ENCODE measurements at places on chromosomes 2 and 18.

DNA sequence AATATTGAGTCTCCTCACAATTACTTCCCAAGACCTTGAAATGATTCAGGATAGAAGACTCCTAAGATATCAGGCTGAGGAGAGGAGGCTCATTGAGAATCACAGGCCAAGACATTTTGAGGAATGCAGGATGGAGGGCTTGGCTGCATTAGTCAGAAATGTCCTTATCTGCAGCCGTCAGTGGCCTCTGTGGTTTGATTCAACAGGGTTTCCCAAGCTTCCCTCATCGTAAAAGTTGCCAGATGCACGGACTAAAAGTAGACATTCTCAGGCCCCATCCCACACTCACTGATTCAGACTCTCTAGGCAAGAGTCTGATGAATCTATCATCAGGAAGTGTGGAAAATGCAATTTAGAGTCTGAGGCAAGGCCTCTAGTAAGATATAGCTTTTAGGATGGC, 34.0 kb upstream of the TMEM178A start:
- DNase-seq: peak; percentile 100

DNA sequence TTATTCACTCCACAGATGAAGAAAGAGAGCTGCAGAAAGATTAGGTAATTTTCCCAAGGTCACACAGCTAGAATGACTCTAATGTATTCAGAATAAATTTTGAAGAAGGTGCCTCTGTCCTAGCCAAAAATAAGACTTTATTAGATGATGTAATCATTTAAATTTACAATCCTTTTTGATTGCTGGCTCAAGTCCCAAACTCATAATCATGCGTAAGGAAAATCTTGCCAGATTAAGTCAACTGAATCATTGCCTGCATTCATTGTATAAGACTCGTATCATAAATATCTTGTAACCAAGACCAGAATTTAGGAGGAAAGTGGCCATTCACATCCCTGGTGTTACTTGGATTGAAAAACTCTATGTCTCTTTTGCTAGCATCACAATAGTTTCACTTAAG, 53.1 kb upstream of the STK39 start:
- no peak for DNase-seq

- no peak for DNase-seq
Measured at GRCh38 chr2:105584435-105585010, 160.2 kb upstream of the NCK2 start.

- DNase-seq: no peak
Measured at GRCh38 chr2:201542291-201542690, 90.8 kb downstream of the STRADB start.

DNA sequence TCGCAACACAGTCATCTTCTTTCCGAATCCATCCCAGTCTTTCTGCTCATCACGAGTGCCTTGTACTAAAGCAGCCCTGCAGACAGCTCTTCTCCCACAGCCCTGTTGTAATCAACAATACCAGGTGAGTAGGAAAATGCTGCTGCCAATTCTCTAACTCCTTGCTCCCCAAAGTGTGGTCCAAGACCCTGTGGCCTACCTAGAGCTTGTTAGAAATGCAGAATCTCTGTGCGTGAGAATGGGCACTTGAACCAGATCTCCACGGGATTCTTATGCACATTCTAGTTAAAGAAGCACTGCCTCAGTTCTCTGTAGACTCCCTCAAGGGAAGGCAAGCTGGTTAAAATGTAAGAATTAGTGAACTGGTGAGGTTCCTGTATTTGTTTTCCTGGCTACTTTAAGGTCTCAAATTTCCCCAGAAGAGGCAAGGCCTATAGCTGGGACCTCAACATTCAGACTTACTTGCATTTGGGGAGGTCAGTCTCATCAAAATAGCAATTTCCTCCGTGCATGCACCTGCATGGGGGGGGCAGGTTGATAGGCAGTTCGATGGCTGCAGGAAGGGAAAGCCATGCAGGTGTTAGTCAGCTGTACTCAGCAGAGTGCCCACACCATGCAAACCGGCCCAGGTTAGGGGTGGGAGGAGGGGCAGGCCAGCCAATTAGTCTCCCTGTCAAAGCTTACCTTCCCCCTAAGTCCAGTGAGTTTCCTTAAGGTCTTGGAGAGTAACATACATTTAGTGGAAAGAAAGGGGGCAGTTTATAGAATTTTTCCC, 70.8 kb downstream of the DHRS9 start:
- no peak for DNase-seq

Measured in fibroblast of lung (primary cell).